ENCODE measurements at places on chromosomes 16 and 17.

GRCh38 chr16:8623634-8624033, 2.1 kb downstream of the METTL22 start:
- no peak for DNase-seq

- DNase-seq: no peak
These were observed 3.6 kb downstream of the USP7 start for GRCh38 chr16:8959921-8960787.

DNA sequence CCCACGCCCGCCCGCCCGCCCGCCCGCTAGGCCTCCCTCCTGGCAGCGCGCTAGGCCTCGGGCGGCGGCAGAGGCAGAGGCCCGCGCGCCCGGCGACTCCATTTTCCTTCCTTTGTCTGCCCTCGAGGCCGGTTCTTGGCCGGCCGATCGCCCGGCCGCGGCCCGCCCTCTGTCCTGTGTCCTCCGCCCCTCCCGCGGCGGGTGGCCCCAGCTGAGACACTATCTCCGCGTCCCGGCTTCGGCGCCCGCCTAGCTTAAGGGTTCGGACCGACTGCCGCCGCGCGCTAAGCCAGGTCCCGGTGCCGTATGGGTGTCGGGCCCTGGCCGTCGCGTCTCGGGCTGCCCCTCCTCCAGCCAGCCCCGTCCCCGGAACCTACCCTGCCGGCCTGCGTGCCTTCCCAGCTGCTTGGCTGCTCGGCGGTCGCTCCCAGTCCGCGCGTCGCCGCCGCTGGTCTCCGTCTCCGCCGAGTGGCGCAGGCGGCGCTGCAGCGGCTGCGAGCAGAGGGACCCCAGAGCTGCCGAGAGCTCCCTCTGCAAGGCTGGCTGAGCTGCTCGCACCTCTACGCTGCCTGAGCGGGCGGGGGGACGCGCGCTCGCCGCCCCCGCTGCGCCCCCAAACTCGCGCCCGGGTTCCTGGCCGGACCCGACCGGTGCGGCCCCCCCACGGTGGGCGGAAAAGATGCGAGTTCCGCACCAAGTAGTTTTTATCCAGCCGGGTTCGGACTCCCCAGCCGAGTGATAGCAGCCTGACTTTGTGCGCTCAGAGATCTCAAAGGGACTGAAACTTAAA, 787 bp downstream of the CTCF start:
- peak; percentile 74 for DNase-seq

GRCh38 chr16:10616756-10617640, 36.6 kb upstream of the EMP2 start:
- peak; percentile 42 for DNase-seq

- no peak for DNase-seq
These were observed 139.4 kb downstream of the CCDC182 start for GRCh38 chr17:57605675-57606105.

DNA sequence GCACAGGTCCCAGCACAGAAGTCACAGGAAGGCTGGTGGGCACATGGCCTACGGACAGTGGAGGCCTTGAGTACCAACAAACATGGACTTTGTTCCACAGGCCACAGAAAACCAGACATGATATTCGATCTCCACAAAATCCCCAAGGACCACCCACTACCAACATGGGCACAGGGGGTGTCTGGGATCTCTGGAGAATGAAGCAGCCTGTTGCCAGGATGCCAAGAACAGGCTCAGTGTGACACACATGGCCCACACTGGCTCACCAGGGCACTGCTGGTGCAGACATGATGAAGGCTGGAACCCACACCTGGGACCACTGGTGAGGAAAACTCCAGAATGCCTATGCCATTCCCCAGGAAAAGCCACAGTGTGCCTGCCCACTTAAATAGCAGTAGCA, 120.2 kb downstream of the C16orf78 start:
- no peak for DNase-seq

DNA sequence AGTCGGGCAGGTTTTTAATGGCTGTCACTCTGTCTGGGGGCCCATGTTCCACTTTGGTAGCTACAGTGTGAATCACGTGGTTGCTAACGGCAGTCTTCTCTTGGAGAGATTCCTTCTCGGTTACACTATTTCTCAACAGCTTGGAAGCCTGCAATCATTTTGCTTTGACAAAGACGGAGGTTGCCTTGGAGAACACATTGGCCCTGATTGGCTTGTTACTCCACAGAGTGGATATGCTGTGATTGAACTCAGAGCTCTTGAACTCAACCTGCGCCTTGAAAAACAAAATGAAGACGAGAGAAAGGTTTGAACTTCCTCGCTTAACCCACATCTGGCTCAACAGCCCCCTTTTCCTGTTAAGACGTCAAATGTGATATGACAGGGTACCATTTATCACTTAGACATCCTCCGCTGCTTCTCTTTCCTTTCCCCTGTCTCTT, 218.9 kb downstream of the MAF start:
- DNase-seq: no peak

DNA sequence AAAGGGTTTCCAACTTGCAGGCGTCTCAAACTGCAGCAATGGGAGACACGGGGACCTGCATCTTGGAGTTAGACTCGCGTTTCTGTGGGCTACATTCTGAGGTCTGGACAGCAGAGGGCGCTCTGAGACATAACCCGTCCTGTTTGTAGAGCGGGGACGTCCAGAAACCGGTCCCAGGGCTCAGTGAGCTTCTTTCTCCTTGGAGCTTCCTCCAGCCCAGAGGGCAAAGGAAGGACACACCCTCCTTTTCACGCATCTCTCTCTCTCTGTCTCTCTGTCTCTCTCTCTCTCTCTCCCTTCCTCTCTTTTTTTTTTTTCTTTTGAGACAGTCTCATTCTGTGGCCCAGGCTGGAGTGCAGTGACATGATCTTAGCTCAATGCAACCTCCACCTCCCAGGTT, 19.8 kb downstream of the COX4I1 start:
- peak; percentile 91 for DNase-seq

DNA sequence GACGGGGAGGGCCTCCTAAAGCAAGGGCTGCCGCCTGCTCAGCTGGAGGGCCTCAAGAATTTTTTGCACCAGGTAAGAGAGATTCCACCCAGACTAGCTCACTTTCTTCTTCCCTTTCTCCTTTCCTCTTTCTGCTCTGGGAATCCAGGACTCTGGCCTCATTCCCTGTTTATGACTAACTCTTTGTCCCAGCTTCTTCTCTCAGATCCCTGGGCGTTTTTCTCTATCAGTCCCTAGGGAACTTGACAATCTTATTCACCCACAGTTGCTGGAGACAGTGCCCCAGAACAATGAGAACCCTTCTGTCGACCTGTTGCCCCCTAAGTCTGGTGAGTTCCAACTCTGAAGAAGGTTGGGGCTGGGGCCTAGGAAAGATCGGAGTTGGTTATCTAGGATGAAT, 15.6 kb downstream of the CNTROB start:
- no peak for DNase-seq

DNA sequence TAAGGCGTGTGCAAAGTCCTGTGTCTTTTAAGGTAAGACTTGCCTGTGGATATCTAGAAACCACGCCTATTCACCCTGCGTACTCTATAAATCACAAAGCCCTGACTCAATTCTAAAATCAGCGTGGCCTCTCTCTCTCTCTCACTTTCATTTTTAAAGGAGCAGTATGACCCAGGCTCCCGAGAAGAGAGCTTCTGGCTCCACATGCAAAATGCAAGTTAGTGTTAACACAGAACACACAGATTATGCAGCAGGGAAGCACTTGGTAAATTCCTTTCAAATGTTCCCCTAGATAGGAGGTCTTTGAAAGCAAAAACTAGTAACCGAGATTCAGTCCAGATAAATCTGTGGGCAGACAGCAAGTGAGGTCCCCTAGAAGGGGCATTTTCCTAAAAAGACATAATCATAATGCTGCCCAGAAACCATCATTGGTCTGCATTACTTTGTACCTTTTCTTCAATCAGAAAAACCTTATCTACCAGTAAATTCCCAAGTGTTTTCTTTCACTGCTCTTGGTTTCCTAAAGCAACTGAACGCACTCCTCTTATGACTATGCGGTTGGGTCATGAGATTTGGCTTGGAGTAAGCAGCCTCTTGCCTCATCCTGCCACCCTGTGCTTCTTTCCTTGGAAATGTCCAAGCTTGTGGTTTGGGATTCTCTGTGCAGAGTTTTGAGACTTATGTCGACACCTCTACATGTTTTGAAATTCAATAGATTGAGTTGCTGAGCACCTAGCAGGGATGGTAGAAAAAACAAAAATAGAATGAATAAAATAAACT, 31.7 kb upstream of the KCNJ2 start:
- DNase-seq: no peak

All from nephron progenitor cell (in vitro differentiated cells).